ENCODE measurements at places on chromosomes 7 and 10. TPM values are rescaled to one million over a fixed set of nuclear protein-coding genes. Genes with fewer than 3 reads are reported as not detected.

DNA sequence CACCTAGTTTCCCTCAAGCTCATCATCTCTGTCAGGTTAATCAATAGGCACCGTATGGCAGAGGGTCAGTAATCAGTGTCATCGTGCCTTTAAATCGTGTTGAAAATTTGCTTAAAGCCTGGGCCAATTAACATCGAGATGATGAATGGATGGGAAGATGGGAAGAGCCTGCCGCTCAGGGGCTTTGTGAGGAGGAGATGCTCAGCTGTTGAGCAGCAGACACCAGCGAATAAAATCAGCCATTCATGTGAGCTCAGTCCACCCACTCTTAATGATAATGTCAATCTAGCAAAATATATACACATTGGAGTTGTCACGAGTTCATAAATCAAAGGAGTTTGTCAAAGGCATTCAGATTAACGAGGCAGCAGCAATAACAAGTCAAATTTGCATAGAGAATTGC, 97.7 kb downstream of the BTRC start:
- DNase-seq = no peak

- no peak for DNase-seq
These were observed 115.4 kb downstream of the RPS24 start for GRCh38 chr10:78148961-78149612.

GRCh38 chr7:139886206-139886605, 57.1 kb downstream of the TBXAS1 start:
- DNase-seq = no peak

DNA sequence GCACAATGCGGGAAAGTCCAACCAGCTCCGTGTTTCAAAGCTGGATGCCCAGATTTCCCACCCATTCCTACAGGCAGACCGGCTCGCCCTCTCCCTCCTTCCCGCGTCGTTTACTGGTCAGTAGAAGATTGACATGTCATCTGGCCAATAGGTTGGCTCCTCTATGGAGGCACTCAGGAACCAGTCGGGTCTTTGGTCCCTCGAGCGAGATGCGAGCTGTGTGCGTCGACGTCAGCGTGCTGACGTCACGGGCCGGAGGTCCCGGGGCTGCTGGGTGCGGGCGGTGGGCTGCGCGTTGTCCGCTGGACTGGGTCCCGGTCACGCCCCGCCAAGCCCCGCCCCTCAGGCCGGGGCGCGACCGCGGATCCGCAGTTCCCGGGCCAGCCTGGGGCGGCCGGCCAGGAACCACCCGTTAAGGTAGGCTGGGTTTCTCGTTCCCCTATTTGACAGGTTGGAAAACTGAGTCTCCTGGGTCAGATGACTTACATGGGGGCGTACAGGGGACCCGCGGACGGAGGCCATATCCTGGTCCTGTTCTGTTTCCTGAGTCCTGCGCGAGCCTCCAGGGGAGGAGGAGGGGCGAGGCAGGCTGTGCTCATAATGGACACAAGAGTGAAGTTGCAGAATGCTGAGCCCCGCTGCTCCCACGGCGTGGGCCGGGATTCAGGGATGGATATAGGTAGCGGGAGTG, at the start of gene STARD3NL:
STARD3NL (plus strand) TSS at position 242 of the 691 bp plus-strand sequence. CDS start 29,260 bp downstream, outside the sequence.
- DNase-seq = peak; percentile 99

- DNase-seq = no peak
These were observed 92.9 kb downstream of the PLXDC2 start for GRCh38 chr10:19908991-19909696.

DNA sequence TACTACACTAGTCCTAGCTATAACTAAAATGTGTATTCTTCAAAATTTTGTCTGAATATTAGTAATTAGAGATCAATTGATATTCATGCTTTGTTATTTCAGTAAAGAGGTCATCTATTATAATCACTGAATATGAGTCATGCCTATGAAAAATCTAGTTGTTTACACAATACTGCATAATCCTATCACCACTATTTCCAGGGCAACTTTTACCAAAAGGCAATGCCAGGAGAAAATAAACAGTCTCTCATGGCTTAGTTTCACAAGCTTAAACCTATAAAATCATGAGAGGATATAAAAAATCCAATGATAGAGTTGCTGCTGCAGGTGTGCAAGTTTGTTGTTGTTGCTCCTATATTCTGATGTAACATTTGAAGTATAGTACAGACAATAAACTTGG, 149.9 kb upstream of the COL1A2 start:
- no peak for DNase-seq

GRCh38 chr10:96610817-96611216, 24.0 kb upstream of the TM9SF3 start:
- DNase-seq = no peak

- no peak for DNase-seq
These were observed 16.7 kb downstream of the ELN start for GRCh38 chr7:74044366-74045350.

GRCh38 chr10:120657371-120657770, 193.8 kb upstream of the WDR11 start:
- no peak for DNase-seq

GRCh38 chr10:35554461-35555056, 50.6 kb upstream of the GJD4 start:
- no peak for DNase-seq

DNA sequence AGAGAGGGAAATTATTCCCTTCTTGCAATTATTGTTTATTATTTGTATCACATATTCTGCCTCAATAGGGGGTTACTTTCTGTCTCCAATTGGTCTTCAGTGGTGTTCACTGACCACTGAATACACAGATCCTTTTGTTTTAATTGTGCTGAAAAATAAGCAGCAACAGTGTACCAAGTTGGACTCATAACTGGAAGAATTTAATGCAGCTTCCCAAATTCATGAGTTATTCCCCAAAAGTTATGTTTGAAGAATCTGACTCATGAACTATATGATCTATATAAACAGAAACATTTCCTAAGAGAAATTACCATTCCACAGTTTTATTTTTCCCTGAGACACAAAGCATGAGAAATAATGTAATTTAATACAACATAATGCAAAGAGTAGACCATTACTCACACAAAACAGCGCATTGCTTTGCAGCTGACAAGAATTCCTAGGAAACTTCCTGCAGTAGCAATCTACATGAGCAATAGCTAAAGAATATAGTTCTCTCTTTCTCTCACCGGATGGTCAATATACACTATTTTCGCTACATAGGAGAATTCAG, 479.2 kb downstream of the HTR7 start:
- DNase-seq = no peak

DNA sequence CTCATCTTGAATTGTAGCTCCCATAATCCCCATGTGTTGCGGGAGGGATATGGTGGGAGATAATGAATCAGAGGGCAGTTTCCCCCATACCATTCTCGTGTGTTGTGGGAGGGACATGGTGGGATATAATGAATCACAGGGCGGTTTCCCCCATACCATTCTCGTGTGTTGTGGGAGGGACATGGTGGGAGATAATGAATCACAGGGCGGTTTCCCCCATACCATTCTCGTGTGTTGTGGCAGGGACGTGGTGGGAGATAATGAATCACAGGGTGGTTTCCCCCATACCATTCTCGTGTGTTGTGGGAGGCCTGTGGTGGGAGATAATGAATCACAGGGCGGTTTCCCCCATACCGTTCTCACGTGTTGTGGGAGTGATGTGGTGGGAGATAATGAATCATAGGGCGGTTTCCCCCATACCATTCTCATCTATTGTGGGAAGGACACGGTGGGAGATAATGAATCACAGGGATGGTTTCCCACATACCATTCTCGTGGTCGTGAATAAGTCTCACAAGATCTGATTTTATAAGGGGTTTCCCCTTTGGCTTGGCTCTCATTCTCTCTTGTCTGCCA, 271.0 kb downstream of the MAD1L1 start:
- DNase-seq = no peak

DNA sequence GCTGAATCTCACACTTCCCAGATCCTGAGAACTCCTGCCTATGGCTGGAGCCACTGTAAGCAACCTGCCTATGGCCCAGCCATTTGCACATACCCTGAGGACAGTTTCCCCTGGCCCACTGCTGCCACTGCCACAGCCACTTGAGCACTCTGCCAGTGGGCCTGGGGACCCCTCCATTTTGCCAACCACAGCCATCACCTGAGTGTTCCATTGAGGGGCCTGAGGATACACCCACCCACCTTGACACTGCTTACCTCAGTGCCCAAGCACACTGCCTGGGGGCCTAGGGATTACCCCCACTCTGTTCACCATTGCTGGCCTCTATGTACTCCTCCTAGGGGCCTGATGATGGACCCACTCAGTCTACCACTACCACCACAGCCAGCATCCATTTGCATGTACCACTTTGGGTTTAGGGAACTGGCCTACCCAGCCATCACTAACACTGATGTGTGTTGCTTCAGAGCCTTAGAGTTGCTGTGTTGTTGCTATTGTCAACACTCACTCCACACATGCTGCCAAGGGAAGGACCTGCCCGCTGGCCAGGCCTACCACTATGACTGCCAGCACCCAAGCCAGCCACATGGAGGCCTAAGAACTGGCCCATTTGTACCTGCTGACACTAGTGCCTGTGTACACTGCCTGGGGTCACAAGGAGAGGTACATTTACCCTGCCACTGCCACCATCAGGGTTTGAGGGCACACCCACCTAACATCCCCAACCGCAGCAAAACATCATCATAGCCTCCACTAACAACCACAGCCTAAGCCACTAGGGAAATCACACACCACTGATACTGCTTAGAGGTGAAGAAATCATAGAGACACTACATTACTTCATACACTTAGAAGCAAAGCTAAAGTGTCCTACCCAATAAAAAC, 45.9 kb upstream of the ANTXRL start:
- DNase-seq = no peak

DNA sequence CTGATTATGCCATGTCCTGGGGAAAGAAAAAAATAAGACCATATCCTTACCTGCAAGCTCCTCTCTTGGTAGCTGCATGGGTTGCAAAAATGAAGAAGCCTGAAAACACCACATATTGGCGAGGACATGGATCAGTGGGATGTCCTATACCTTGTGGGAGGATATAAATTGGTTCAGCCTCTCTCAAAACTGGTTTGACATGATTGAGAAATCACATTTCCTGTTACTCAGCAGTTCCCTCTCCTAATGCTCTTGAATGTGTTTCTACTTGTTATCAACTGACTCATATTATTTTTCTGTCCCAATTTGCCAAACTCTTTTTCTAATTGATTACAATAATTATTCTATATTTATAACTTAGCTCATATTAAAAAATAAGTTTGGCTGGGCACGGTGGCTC, 380.2 kb downstream of the EXOC4 start:
- DNase-seq = no peak

DNA sequence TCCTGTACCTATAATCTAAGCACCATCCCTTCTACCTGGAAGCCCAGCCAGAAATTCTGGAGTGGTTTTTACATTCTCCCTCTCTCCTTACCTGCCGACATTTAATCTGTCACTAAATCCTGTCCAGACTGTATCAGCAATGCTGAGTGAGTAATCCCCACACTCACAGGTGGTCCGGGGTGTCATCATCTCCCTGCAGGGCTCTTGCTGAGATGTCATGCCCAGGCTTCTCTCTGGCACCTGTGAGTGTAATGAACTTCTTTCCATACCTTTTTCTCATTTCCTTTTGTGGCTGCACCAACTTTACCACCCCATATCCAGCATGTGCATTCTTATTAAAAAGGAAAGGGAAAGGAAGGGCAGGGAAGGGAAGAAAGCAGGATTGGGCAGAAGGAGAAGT, 355.2 kb downstream of the CCSER2 start:
- no peak for DNase-seq

GRCh38 chr7:123750389-123751230, 1.8 kb upstream of the WASL start:
- no peak for DNase-seq

GRCh38 chr10:34567659-34568253, 247.3 kb downstream of the PARD3 start:
- no peak for DNase-seq

- no peak for DNase-seq
These were observed 167.1 kb upstream of the FAM3C start for GRCh38 chr7:121563177-121563576.

GRCh38 chr10:47322300-47323061, at the start of gene GDF2:
TSS of gene GDF2 (plus strand) at chr10:47322454. CDS start at chr10:47322669, 215 bp downstream.
- DNase-seq = peak; percentile 53

- DNase-seq = no peak
These were observed 165.0 kb downstream of the BAMBI start for GRCh38 chr10:28842321-28842720.

GRCh38 chr10:90947030-90947960, 26.4 kb upstream of the ANKRD1 start:
- DNase-seq = no peak

DNA sequence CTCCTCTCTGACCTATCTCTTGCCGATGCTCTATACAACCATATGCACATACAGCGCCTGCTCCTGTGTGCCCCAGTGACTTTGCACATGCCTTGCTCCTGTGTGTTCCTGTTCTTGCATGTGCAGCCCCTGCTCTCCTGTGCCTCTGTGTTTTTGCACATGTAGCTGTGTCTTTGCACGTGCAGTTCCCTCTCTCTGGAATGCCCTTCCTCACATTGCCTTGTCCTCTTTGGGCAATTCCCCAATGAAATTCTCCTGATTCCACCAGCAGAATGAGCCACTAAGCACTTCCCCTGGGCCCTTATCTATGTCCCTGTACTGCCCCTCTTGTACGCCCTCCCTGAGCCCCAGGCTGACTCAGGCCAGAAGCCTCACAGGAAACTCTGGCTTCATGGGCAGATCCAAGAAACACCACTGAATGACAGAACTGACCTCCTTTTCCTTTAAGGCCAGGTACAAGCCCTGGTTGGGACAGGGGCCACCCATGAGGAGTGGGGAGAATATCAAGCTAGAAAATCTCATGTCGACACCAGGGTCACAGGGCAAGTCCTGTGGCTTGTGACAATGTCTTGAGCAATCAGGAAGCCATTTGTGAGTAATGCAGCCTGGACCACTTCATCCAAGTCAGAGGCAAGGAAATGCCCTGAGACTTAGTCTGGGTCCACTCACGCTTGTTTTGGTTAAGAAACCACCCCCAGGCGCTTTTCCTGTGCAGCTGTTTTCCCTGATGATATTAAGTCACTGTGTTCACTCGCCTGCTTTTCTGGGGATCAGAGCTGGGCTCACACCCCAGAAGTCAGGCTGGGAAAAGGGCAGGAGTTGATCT, 1.9 kb upstream of the ARHGAP22 start:
- peak; percentile 62 for DNase-seq

DNA sequence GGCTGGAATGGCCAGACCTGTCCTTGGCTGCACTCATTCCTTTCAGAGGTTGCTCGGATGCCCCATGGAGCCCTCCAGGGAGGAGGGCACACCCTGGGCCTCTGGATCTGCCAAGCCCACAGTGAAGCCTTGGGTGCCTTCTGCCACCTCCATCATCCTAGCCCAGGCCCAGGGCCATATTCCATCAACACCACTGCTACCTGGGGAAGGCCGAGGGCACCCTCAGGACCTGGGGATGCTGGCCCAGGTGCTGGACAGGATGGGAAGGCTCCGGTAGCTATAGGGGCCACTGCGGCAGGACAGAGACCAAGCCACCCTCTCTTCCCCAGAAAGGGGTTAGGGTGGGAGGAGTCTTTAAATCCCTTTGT, 810 bp downstream of the OPN4 start:
- DNase-seq = no peak

- no peak for DNase-seq
These were observed 101.1 kb downstream of the PLXNA4 start for GRCh38 chr7:132475037-132475668.

THSD7A gene
- total RNA-seq = 10.1 TPM

DENND2A gene
- total RNA-seq = 7.5 TPM

OGDHL gene
- total RNA-seq = not detected

BLNK gene
- total RNA-seq = not detected

GLCCI1 gene
- total RNA-seq = 0.21 TPM

ABI1 gene
- total RNA-seq = 5.7 TPM

HMX3 gene
- not detected for total RNA-seq

CASTOR2 gene
- 4.9 TPM for total RNA-seq
